ENCODE measurements at places on chromosomes 16 and 17.

DNA sequence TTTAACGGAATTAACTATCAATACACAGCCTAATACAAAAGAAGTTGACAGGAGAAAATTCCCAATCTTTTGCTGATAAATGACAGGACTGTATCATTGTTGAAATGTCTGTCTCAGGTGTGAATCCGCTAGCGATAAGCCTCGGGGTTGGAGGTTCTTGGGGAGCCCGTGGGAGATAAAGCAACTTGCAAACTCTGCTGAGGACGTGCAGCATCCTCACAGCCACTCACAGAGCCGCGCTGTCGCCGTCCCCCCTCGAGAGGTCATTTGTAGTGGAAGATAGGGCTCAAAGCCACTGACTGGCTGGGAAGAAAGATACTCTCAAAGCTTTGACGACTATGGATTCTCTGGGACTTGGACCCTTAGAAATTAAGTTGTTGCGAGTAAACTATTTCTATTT lies 17.0 kb downstream of the MAP1LC3B start:
- DNase-seq: no peak

- DNase-seq: no peak
Observed at GRCh38 chr17:6559753-6560215, 3.4 kb upstream of the PITPNM3 start.

- DNase-seq: no peak
Observed at GRCh38 chr16:10933865-10934264, 8.4 kb downstream of the DEXI start.

DNA sequence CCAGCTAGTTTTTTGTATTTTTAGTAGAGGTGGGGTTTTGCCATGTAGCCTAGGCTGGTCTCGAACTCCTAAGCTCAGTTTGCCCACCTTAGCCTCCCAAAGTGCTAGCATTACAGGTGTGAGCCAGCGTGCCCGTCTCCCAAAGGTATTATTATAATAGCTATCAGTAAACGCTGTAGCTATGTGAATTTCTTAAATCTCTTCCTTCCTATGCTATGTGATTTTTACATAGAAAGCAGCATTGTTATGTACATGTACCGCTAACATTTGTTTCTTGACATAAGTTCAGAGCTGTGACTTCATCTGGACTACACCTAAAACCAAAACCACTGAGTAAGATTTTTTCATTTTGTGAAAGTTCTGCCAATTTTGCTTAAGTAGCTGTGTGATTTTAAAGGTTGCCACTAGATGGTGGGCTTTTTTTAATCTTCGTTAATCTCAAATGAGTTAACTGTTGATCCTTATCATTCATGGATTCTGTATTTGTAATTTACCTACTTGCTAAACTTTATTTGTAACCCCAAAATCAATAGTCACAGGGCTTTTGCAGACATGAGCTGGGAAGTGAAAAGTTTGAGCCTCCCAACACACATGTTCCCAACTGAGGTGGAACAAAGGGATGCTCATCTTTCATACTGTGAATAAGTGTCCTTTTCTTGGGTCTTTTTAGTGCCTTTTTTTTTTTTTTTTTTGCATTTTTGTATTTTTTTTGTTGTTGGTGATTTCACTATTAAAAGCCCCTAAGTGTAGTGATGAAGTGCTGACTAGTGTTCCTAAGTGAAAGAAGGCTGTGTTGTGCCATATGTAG lies 21.9 kb downstream of the PRKAR1A start:
- DNase-seq: no peak

DNA sequence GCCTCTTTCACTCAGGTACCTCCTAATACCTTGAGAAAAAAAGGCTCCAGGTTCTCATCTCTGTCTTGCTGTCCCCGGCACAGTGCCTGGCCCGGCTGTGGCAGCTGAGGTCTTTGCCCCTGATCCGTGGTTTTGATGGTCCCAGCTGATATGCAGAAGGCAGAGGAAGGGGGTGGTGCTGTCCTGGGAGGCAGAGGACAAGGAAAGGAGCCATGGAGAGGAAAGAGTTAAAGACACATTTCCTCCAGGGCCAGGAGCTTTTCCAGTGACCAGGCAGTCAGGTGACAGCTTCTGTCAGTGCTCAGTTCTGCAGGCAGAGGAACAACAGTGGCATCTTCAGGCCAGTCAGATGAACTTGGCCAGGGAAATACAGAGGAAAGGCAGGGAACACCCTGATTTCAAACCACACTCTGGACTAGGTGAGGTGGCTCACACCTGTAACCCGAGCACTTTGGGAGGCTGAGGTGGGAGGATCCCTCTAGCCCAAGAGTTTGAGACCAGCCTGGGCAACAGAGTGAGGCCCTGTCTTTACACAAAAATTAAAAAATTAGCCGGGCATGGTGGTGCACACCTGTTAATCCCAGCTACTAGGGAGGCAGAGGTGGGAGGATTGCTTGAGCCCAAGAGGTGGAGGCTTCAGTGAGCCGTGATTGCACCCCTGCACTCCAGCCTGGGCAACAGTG lies 3.3 kb upstream of the COG1 start:
- peak; percentile 60 for DNase-seq
